ENCODE measurements at places on chromosomes 3 and 15.
A peak's percentile ranks its signal among the peaks of the same experiment; 100 is the strongest.

- DNase-seq = no peak
Measured at GRCh38 chr3:180085122-180085710, 48.5 kb upstream of the PEX5L start.

DNA sequence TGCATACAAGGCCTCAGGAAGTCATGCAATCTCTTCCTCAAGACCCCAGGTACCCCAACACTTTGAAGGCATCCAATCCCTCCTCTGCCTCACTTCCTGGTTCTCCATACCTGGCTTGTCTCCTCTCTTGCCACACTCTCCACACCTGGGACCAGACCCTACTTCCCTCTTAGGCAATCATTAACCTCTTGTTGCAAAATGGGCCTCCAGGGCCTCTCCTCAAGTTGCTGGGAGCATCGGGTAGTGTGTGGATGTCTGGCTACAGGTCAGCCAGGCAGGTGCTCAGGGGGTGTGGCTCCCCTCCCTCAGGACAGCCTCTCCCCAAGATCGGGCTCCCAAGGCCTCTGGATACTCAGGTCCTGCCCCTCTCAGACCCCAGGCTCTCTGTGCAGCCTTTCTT is 8.6 kb downstream of the PLA2G4E start:
- DNase-seq = no peak

GRCh38 chr15:71718116-71718910 is 92.0 kb upstream of the NR2E3 start:
- no peak for DNase-seq

DNA sequence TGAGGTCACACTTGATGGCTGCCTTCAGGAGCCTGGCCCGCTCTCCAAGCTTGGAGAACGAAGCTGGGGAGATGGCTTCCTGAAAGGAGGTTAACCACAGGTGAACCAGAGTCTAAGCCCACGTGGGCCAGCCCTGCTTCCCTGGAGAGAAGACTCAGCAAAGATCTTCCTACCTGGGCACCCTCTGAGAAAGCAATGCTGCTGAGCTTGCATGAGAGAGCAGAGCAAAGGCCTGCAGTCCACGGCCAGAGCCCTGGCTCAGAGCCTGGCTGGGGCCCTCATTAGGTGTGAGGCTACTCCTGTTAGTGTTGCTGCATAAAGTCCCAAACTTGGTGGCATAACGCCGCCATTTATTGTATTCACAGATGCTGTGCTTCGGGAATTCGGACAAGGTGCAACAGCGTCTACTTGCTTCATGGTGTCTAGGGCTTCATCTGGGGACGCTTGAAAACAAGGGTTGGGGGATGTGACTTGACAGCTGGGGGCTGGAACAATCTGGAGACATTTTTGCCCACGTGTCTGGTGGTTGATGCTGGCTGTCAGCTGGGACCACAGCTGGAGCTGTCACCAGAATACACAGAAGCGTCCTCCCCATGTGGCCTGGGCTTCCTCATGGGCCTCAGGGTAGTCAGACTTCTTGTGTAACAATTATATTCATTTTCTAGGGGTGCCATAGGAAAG is 87.9 kb upstream of the MEF2A start:
- DNase-seq = no peak

DNA sequence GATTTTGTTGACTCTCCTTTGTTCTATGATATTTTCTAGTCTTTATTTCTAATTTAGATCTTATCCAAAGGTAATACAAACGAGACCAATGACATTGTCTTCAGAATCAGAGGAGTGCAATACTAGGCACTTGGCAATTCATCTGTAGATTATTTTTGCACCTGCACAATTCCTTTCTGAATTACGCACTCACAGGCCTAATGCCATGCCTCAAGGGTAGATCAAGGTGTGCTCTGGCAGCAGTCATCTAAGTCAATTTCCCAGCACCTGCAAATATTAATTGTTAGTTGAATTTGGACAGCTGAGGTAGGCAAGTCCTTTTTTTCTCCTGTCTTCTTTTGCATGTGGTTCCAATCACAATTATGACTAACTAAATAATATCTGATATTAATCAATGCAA is 653.2 kb downstream of the ROBO2 start:
- no peak for DNase-seq

- peak; percentile 55 for DNase-seq
Measured at GRCh38 chr3:155233213-155233612, 60.3 kb downstream of the STRIT1 start.

DNA sequence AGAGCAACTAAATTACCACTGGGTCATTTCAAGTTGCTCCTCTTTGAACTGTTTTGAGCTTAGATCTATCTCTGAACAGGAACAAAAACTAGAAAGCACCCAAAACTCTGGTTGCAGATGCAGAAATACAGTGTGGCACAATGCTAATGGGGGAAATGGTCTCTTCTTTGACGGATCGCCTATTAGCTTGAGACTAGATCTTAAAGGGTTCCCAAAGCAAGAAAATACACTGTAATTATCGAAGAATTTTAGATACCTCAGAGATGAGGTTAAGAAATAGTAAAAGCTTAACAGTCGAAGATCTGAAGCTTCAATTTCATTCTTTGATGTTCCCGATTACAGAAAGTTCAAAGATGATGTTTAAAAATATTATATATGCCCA is 818 bp downstream of the PPP1R2 start:
- DNase-seq = no peak

DNA sequence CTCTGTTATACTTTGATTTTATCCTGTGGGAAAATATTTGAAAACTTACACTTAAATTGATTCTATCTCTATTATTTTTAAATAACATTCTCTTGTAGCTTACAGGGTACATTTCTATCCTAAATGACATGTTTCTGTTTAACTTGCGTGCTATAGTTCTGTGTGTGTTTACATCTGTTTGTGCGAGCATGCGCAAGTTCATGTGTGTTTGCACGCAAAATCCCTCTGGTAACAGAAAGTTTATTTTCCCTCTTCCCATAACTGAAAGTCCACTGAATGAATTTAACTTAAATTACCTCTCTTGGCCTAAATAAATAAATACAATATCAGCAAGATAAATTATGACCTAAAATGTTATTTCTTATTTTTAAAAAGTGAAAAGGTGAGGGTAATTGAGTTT is 117.3 kb upstream of the NEO1 start:
- DNase-seq = no peak

DNA sequence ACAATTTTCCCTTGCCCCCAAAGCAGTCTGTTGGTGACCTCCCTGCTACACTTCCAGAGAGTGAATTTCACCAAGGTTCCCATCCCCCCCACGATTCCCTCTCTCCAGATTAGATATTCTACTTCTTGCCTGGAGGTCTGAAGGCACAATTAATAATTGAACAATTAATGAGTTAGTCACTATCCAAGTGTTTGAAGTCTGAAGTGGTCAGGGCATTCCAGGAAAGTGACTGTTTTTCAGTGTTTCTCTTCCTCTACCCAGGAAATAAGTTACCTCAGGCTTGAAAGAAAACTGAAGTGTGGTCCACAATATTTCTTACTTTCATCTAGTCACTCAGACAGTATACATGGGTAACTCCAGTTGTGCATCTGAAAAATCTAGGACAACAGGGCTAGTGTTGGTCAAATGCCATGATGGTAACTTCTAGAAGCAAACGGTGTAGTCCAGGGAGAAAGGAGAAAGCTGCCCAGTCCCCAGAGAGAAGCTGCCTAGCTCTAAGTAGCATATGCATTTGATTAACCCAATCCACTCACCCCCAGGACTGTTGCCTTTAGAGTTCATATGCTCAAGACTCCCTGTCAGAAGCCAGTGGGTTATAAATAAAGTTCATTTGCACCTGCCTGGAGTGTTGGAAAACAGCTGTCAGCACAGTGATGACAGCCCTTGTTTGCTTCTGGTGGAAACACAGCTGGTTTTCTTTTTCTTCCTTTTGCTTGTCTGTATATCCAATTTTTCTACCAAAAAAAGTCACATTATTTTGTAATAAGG is 2.3 kb upstream of the TM4SF4 start:
- no peak for DNase-seq

DNA sequence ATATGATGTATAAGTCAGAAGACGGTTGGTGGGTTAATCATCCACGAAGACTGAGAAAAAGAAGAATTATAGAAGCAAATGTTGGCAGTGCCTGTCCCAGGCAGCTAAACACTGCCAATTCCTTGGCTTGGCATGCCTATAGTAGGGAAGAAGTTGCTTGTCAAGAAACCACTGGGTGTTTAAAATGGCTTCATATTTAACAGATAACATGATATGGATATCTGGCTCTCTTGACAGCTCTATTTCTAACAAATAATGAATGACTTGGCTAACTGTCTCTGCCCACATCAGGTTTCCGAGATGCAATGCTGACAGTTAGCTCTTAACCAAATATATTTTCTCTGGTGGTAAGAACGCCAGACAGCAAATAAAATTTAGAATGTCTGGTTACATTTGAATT is 341.7 kb upstream of the KCNMB2 start:
- no peak for DNase-seq

DNA sequence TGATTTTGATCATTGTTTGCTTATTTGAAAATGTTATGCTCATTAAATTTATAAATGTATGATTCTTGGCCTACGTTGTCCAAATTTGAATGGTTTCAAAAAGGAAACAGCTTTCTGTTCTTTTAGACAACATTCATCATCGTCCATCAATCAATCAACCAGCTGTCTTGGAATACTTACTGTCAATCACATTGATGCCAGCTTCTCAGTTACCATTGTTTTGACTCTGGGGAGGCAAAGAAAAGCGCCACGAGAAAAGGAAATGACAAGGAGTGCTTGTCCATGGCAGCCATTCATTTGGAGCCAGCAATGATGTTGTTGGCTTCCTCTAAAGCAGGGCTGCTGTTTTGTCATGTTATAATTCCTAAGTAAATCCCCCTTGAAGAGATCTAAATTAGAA is 62.2 kb upstream of the TP63 start:
- DNase-seq = no peak

- no peak for DNase-seq
Measured at GRCh38 chr15:68816795-68817303, 3.8 kb downstream of the ANP32A start.

DNA sequence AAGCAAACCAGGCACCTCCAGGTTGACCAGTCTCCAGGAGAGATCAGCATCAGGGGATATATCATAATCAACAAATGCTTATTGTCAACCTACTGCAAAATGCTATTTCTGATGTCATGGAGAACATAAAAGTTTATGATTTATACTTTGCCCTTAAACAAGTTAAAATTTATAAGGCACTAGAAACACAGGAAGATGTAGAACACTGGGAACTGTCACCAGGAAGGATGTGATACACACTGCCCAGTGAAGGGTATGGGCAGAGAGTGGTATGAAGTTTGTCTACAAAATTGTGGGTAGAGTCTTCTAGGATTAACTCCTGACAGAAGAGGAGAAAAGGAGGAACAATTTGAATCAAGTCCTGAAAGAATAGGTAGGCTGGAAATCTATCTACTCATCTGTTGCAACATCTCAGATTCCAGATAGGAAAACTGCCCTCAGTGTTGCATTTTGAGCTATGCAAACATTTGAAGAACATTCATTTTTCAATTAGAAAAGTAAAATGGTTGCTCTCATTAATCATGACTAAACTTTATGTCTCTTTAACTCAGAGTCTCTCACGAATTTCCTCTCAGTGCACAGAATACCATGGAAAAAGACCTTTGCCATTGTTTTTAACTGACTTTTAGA is 105.9 kb upstream of the SKOR1 start:
- DNase-seq = no peak

GRCh38 chr3:69085168-69085832 is 563 bp downstream of the ARL6IP5 start:
- DNase-seq = no peak

GRCh38 chr15:52097180-52097579 is 15.4 kb downstream of the BCL2L10 start:
- DNase-seq = no peak

GRCh38 chr3:178231645-178232044 is 304.6 kb upstream of the KCNMB2 start:
- no peak for DNase-seq

DNA sequence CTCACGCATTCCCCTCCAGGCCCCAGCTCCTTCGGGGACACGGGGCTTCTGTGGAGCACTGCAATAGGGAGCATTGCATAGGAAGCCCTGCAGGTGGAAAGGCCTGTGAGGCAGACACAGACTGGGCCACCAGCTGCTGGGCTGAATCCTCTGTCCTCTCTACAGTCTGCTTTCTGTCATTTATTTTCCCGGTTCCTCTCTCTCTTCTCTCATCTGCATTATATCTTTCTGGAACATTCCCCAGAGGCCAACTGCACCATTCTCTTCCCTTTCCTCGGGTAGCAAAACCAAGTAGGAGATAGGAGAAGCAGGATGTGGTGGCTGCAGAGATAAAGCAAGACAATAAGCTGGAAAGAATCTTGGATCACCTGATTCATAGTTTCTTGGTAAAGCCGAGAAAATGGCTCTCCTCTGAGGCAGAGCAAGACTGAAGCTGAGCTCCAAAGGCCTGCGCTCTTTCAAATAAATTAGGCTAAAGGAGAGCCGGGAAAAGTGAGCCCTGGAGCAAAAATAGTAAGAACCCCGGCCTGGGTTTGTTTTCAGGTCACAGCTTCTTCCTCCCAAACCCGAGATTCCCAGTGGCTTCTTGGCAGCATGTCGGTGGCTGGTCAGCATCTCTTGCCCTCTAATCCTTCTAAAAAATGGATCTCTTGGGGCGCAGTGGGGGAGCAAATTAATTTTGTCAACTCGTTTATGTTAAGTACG is 5.3 kb downstream of the TM4SF4 start:
- DNase-seq = no peak
